ENCODE measurements at places on chromosomes 2 and 18. TPM values are rescaled to one million over a fixed set of nuclear protein-coding genes. Genes with fewer than 3 reads are reported as not detected.

The GALNT3 gene
- 58.5 TPM for total RNA-seq

The GPBAR1 gene
- 8.5 TPM for total RNA-seq

The IL36B gene
- not detected for total RNA-seq

The TUBB6 gene
- total RNA-seq: 316 TPM

The NEB gene
- total RNA-seq: 2.8 TPM
